Activated naive CD4-positive, alpha-beta T cell treated with anti-CD3 and anti-CD28 coated beads, Interleukin-2, amount 10 ng/mL, durations not matched to agents 7 days and 5 days (primary cell): ENCODE measurements at places on chromosomes 7 and 10.

- no peak for DNase-seq
Measured at GRCh38 chr10:132721725-132722124, 64.2 kb downstream of the NKX6-2 start.

DNA sequence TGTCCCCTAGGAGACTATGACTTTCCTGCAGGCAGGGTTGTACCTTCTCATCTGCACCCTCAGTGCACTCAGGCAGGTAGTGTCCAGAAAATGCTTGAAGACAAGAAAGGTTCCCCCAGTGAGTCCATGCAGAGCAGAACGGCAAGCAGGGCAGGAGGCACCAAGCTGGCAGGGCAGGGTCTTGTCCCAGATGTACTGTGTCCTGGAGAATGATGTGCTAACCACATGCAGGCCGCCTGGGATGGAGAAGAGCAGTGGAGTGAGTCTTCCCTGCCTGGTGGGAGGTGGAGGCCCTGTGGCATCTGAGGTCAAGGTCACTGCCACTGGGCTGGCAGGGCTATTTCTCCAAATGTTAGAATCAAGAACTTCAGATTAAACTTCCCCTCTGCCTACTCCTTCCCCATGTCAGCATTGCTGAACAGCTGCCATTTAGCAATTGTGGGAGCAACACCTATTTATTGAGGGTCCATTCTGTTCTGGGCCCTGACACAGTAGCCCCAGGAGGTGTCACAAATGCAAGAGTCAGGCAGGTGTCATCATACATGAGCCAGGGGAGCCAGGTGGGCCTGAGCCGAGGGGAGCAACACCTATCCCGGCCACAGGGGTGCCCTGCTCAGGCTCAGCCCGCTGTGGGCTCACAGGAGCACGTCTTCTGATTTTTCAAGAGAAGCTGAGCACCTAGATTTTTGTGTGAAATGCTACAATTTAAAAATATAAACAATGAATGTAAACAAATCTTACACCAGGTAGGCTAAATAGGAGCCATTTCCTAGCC lies 34.1 kb downstream of the PTPRE start:
- no peak for DNase-seq

GRCh38 chr7:26284995-26285632 lies 6.5 kb upstream of the SNX10 start:
- DNase-seq: no peak

DNA sequence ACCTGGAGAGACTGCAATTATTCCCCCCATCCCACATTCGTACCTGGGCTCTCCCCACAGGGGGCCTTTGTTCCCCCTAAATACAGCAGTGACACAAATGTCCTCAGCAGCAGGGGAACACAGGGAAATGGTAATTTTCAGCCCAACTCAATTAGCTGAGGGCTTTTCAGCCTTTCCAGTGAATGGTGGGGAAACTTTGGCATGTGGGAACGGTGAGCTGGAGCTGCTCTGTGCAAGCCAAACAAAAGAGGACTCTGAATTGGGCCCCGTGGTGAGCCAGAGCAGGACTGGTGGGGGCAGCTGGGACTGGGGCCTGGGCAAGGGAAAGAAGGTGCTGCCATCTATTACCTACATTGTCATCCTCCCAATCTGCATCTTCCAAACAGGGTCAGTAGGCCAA lies 51.0 kb downstream of the FBXW4 start:
- no peak for DNase-seq

GRCh38 chr7:148903504-148903903 lies 19.4 kb upstream of the EZH2 start:
- no peak for DNase-seq

- peak; percentile 60 for DNase-seq
Measured at GRCh38 chr10:88831709-88832108, 19.9 kb downstream of the ANKRD22 start.

GRCh38 chr7:22195397-22196172 lies 161.4 kb downstream of the RAPGEF5 start:
- no peak for DNase-seq

DNA sequence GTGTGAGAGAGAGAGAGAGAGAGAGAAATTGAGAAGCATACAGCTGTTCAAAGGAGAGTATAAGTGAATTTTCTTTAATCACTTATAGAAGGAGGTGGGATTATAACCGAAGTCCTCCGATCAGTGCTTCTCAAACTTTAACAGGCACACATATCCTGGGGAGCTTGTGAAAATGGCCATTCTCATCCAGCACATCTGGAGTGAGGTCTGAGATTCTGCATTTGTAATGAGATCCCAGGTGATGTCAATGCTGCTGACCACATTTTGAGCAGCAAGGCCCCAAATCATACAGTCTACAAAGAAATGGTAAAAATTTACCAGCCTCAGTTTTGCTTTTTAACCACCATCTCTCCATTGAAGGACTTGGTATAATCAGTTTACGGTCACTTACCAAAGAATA lies 219.0 kb downstream of the PTEN start:
- no peak for DNase-seq

- no peak for DNase-seq
Measured at GRCh38 chr10:69732147-69732825, 69.4 kb upstream of the COL13A1 start.

GRCh38 chr10:118965096-118965495 lies 64.4 kb upstream of the NANOS1 start:
- DNase-seq: no peak

- no peak for DNase-seq
Measured at GRCh38 chr10:73796766-73797165, 11.4 kb downstream of the ZSWIM8 start.

DNA sequence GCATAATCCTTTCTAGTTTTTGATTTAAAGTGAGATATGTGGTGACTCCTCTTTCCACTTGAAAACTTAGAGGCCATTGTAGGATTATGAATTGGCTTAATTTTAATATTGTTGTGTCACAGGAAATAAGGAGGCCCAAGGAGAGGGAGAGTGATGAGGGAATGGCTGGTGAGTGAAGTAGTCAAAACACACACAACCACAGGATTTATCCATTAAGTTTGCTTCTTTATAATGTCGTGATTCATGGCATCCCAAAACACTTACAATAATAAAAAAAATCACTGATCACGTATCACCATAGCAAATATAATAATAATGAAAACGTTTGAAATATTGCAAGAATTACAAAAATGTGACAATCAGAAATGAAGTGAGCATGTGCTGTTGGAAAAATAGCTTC lies 1215.5 kb upstream of the LRRTM3 start:
- no peak for DNase-seq

GRCh38 chr10:97903128-97904017 lies 53.7 kb downstream of the GOLGA7B start:
- no peak for DNase-seq

DNA sequence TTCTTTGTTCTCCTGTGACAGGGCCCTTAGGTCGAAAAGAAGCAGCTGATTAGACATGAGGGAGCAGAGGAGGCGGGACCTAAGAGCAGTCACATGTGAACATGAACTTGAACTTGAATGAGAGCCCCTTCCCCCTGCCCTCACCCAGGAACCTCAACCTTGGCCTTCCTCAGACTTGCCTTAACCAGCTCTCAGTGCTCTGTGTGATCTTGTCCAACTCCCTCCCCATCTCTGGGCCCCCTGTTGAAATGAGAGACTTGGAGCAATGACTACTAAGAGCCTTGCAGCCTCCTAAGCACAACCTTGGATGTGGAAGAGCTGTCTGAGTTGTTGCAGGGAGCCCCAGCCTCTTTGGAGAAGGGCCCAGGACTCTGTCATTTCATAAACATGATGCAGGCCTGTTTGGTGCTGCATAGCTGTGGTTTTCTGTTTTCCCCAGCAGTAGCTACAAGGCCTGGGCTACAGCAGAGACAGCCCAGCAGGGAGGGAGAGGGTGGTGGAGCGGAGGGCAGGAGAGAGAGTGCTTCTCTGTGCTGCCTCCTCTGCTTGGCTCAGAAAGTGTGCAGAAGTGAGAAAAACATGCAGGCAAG lies 123.9 kb upstream of the ZMIZ1 start:
- no peak for DNase-seq

GRCh38 chr10:105844676-105845570 lies 1203.8 kb downstream of the SORCS3 start:
- DNase-seq: no peak

DNA sequence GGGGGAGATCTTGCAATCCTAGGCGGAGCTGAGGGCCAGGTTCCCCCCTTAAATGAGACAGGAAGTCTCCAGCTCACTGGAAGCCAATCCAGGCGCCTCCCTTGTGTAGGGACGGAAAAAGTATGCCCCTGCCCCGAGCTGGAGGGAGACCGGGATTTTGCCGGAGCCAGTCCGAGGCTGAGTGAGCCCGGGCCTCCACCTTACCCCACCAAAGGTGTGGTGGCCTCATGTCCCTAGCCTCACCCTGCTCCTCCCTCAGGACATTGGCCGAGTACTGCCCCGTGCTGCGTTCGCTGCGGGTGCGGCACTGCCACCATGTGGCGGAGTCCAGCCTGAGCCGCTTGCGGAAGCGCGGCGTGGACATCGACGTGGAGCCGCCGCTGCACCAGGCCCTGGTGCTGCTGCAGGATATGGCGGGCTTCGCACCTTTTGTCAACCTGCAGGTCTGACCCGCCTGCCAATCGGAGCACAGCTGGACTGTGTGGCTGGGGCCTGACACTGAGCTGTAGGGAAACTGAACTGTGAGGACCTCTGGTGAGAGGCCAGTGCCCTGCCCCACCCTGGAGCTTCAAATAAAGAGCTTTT lies 2.0 kb downstream of the FBXL15 start:
- peak; percentile 70 for DNase-seq

- DNase-seq: no peak
Measured at GRCh38 chr10:81708929-81709328, 166.1 kb upstream of the NRG3 start.

GRCh38 chr7:67625257-67625737 lies 628.7 kb downstream of the TYW1 start:
- DNase-seq: peak; percentile 37

GRCh38 chr7:152462995-152463708 lies 27.3 kb upstream of the KMT2C start:
- no peak for DNase-seq

DNA sequence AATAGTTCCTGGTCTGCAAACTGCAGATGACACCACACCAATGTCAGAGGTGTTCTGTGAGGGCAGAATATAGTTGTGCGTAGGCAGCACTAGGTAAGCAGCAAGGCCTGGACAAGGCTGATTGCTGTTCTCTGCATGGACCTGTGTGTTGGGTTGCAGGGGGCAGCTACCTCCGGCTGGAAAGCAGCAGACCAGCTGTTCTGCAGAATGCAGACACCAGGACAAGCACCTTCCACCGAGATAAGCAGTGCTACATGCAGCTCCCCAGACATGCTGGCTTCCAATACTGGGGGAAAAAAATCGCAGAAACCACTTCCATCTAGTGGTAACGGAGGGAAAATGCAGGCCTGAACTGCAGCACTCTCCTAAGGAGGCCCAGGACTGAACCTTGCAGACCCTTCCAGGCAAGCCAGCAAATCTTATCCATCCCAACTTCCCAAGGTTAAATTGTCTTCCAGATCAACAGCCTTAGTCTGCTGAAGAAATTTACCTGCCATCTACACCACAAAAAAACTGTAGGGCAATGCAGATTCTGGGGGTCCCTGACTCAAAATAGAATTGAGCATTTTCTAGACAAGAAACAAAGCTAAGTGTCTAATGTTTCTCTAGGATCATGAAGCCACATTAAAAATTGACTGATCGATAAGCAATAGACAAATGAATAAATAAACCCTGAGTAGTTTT lies 50.5 kb upstream of the COBL start:
- DNase-seq: peak; percentile 22

DNA sequence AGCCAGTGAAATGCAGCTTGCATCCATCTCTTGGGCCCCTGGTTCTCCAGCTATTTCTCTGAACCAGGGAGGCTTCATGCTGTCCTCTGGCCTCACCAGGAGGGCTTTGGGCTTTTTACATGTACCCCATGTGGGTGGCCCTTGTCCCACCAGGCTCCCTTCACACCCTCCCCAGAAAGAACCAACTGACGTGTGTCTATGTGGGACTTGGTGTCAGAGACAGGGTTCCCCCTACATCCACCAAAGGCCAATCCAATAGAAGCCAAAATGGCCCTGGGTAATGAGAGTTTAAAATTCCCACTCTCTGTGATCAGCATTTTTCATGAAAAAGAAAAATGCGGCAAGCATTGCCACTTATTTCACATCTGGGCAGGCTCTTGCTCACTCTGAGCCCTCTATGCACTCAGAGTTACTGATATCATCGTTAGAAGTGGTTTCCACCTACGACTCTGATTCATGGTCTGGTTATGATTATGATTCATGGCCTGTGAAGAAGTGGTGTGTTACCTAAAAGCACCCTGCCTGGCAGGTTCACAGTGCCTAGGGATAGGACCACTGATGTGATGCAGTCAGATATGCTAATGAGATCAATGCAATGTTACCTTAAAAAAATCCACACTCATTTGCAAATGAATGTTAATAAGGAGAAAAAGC lies 133.5 kb downstream of the BUB3 start:
- no peak for DNase-seq

DNA sequence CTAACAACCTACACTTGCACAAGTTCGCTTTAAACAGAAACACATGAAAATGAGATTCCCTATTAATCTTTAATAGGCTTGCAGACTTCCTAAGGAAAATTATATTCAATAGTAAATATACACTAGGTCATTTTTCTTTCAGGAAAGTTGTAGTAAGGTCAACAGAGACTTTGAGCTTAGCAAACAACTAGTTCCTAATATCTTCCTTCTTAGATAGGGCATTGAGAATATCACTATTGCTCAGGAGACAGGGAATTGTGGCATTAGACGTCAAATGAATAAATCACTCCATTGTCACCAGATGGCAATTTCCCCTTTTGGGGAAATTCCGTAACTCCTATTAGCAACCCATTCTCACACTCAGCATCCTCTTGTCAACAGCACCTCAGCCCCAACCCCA lies 164.9 kb downstream of the GFRA1 start:
- no peak for DNase-seq

GRCh38 chr7:99473315-99473596 lies 566 bp downstream of the ZNF789 start:
- peak; percentile 44 for DNase-seq

DNA sequence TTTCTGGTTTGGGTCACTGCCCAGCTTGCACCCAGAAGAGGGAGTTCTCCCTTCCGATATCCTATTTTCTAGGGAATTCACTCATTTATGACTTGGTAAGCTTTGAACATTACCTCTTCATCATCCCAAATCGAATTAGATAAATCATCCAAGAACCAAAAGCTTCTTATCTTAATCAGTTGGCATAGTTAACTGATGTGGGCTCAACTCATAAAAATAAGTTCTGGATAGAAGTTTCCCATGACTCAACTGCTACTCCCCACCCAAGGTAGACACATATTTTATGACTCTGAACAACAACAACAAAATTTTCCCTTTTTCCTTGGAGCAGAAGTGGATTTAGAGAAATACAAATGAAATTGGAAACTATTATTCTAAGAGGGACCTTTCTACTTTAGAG lies 102.9 kb upstream of the CCDC6 start:
- no peak for DNase-seq

- no peak for DNase-seq
Measured at GRCh38 chr7:40041456-40041855, 91.4 kb downstream of the CDK13 start.

DNA sequence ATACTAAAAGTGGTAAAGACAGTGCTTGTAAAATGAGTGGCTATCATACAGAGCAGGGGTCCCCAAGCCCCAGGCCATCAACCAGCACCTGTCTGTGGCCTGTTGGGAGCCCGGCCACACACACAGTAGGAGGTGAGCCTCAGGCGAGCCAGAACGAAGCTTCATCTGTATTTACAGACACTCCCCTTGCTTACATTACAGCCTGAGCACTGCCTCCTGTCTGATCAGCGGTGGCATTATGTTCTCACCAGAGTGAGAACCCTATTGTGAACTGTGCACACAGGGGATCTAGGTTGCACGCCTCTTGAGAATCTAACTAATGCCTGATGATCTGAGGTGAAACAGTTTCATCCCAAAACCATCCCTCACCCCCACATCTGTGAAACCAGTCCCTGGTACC lies 58.7 kb downstream of the ITGA8 start:
- DNase-seq: no peak
